ENCODE measurements at places on chromosomes 13 and 19.

DNA sequence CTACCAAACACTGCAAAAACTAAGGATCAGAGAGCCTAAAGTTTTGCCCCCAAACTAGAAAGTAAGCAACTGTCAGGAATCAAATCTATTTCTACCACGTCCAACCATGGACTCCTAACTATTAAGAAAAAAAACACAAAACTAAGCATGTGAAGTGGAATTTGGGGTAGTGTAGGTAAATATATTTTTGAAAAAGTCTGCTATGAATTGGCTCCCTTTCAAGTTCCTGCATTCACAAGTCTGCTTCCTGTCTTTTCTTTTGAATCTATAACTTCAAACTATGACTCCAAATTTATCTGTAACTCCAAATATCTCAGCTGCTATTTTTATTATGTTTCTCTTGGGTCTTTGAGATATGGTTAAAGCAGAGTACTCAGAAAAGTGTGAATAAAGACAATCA lies 47.0 kb downstream of the PCDH9 start:
- no peak for DNase-seq

GRCh38 chr13:31286930-31287329 lies 87.2 kb downstream of the B3GLCT start:
- DNase-seq, result no peak

- no peak for DNase-seq
These were observed 1596.6 kb downstream of the SLITRK5 start for GRCh38 chr13:89267734-89268133.

- DNase-seq, result no peak
These were observed 35.2 kb downstream of the SLC15A1 start for GRCh38 chr13:98717256-98717655.

GRCh38 chr13:45401314-45401713 lies 16.9 kb downstream of the SLC25A30 start:
- no peak for DNase-seq

GRCh38 chr13:84649853-84650252 lies 767.6 kb upstream of the SLITRK1 start:
- no peak for DNase-seq

GRCh38 chr19:44587963-44588770 lies 25.2 kb upstream of the IGSF23 start:
- peak; percentile 68 for DNase-seq

DNA sequence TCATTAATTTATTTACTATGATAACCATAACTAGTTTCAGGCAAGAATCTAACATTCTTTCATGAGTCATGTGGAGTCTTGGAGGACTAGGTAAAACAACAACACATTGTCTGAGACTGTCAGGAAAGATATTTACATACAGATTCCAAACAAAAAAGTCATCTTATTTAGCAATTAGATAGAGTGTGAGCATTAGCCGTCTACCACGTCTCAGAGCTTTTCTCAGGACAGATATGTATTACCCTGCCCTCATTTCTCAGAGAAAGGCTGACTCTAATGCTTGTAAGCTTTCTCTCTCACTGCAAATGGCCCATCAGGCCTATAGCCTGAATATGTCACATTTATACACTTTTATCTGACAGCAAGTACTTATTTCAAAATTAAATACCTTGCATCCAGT lies 312.1 kb upstream of the PCDH20 start:
- no peak for DNase-seq

GRCh38 chr19:42250666-42251531 lies 4.0 kb downstream of the ERF start:
- DNase-seq, result peak; percentile 43

DNA sequence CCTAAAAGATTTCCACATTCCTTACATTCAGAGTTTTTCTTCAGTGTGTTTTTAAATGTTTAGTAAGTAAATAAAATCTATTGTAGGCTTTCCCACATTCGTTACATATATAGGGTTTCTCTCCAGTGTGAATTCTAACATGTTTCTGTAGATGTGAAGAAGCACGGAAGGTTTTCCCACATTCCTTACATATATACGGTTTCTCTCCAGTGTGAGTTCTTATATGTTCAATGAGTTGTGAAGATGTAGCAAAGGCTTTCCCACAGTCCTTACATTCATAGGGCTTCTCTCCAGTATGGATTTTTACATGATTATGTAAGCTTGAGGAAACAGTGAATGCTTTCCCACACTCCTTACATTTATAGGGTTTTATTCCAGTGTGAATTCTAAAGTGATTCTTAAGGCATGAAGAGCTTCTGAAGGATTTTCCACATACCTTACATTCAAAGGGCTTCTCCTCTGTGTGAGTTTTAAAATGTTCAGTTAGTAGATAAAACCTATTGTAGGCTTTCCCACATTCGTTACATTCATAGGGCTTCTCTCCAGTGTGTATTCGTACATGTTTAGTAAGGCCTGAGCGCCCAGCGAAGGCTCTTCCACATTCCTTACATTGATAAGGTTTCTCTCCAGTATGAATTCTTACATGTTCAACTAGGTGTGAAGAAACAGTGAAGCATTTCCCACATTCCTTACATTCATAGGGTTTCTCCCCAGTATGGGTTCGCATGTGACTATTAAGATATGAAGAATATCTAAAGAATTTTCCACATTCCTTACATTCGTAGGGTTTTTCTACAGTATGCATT lies 18.2 kb downstream of the ZNF121 start:
- no peak for DNase-seq

- DNase-seq, result no peak
These were observed 5.5 kb downstream of the C2CD4C start for GRCh38 chr19:403221-404027.

- no peak for DNase-seq
These were observed 222.0 kb upstream of the ZNF507 start for GRCh38 chr19:32123355-32123940.

GRCh38 chr19:18975011-18975410 lies 34.0 kb upstream of the HOMER3 start:
- DNase-seq, result no peak

GRCh38 chr13:94860981-94861407 lies 148.6 kb upstream of the SOX21 start:
- no peak for DNase-seq

DNA sequence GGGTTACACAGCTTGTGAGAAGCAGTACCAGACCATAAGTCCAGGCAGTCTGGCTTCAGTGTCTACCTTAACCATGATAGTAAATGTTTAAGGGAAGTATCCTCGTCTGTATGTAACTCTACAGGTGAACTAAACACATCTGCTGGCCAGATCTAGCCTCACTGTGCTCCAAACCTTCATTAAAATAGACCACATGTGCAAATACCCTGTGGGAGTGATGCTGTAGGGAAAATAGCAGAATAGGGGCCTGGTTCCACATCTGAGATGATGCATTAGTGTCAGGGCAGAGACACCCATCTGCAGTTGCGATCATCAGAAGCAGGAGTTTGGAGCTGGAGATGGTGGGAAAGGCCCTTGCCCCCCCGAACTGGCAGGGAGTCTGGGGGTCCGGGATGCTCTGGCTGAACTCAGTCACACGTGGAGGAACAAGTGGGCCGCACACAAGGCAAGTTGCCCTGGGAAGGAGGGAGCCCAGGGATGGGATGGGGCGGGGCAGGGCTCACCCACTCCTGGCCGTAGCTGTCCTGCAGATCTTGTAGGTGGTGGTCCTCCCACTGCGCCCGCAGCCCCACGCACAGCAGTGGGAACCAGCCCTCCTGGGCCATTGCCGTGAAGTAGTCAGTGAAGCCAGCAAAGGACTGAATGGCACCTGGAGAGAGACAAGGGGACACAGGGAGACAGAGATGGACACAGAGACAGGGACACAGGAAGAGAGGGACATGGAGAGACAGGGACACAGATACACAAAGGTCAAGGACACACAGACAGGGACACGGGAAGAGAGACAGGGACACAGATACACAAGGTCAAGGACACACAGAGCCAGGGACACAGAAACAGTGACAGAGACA lies 7.3 kb downstream of the TMEM147 start:
- DNase-seq, result no peak

- DNase-seq, result no peak
These were observed 71.5 kb upstream of the GJB6 start for GRCh38 chr13:20303636-20304035.

DNA sequence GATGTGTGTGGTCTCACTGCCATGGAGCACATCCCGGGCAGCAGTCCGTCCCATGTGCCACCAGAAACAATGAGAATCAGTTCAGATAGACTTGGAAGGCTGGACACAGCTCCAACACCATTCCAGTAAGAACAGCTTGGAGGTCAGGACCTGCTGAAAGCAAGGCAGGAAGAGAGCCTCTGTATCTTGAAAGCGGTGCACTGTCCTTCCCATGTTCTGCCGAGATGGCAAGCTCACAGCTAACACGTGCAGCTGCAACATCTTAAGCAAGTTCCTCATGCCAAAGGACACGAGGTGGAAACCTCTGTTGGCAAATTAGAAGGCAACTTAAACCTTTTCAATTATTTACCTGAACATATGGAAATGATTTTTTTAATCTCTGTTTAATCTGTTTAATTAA lies 175.4 kb downstream of the DLEU7 start:
- no peak for DNase-seq

- DNase-seq, result no peak
These were observed 385.6 kb downstream of the UQCRFS1 start for GRCh38 chr19:28827382-28827781.

DNA sequence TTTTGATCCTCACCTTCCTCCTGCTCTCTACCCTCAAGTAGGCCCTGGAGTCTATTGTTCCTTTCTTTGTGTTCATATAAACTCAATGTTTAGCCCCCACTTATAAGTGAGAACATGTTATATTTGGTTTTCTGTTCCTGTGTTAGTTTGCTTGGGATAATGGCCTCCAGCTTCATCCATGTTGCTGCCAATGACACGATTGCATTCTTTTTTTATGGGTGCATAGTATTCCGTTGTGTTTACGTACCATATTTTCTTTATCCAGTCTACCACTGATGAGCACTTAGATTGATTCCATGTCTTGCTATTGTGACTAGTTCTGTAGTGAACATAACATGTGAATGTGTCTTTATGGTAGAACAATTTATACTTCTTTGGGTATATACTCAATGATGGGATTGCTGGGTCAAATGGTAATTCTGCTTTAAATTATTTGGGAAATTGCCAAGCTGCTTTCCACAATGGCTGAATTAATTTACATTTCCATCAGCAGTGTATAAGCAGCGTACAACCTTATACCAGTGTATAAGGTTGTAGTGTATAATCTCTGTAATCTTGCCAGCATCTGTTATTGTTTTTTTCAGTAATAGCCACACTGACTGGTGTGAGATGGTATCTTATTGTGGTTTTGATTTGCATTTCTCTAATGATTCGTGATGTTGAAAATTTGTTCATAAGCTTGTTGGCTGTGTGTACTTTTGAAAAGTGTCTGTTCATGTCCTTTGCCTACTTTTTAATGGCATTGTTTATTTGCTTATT lies 288.9 kb downstream of the KCNRG start:
- DNase-seq, result no peak

DNA sequence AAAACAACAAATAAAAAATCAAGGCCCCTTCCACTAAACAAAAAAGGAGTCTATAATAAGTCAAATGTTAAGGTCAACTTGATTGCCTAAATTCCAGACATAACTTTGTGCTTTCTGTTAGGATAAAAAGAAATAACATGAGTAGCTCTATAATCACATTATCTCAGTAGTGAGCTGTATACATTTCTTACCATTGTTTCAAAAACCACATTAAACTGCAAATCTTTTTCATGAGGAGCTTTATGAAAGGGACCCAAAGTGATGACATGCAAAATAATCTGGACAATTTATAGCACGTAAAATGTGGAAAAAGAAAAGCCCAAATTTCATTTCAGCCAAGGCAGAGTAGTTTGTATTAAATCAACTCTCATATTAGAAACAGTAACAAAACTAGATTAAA lies 269.2 kb downstream of the KLF12 start:
- no peak for DNase-seq

DNA sequence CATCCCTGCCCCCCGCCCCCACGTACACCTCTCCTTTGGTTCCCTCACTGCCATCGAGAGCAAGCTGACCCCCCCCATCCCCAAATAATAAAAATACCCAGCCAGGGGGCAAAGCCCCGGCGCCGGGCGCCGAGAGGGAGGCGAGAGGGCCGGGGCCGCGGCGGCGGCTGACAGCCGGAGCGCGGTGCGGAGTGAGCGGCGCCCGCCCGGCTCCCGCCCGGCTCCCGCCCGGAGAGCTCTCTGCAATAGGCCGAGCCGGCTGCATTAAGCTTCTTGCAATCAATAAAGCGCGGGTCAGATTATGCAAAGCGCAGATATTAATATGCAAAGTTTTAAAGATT lies 40.9 kb downstream of the DEDD2 start:
- no peak for DNase-seq

GRCh38 chr13:109565877-109566276 lies 220.5 kb downstream of the IRS2 start:
- no peak for DNase-seq

DNA sequence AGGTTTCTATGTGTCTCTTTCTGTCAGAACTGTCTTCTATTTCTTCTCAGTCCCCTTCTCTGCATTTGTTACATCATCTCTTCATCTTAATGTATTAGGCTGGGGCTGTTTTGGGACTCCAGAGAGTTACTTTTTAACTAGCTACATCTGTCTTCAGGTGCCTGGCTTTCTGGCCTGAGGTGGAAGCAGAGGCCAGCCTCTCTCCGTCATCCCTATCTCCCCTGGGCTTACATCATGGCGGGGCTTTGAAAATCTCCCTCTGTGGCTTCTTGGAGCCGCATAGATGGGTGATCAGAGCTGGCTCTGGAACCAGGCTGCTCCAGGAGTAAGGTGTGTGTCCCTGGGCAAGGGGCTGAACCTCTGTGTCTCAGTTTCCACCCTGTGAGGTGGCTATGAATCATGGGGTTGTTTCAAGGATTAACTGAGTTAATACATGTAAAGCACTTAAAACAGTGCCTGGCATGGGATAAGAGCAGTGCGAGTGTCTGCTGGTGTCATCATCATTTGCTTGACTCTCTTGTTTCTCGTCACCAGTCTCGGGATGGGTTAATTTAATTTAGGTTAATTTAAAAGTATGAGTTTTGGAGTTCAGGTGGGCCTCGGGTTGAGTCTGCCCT lies 2.0 kb downstream of the EPN1 start:
- peak; percentile 17 for DNase-seq

Measured in activated CD4-positive, alpha-beta memory T cell treated with anti-CD3 and anti-CD28 coated beads for 36 hours (primary cell).